ENCODE measurements at places on chromosomes 3 and 15.

DNA sequence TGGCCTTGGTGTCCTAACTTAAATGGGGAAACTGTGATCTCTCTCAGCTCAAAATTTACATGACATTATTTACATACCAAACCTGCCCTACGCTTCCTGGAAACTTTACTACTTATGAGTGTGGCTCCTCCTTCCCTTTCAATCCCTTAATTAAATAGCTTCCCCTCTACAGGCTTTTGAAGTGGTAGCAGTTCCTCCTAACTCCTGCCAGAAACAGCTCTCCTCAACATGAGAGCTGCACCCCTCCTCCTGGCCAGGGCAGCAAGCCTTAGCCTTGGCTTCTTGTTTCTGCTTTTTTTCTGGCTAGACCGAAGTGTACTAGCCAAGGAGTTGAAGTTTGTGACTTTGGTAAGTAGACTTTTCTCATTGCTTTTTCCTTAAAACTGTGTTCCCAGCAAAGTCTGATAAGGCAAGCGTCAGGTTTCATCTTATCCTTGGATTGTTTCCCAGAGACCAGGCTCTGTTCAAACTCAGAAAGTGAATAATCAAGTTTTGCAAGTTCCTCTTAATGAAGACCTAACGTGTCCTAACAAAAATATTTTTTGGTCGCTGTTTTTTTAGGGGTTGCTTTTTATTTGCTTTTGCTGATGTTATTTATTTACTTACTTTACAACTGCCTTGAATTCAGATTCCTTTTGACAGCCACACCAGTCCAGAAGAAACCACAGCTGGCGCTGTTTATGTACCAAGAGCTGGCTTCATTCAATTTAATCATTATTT is at the start of gene ACP3:
TSS of gene ACP3 (plus strand) at position 179 of the 720 bp plus-strand sequence. CDS start at position 229, 50 bp downstream.
- peak; percentile 42 for DNase-seq

GRCh38 chr3:114110439-114110838 is 53.9 kb downstream of the QTRT2 start:
- DNase-seq, result no peak

DNA sequence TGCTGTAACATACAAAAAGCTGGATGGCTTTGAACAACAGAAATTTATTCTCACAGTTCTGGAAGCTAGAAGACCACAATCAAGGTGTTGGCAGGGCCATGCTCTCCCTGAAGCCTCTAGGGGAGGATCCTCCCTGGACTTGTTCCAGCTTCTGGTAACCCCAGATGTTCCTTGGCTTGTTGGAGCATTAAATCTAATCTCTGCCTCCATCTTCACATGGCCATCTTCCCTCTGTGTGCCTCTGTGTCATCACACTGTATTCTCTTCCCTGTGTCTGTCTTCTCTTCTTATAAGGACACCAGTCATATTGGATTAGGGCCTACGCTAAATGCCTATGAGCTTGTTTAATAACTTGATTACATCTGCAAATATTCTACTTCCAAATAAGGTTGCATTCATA is 109.5 kb downstream of the STAG1 start:
- DNase-seq, result no peak

- DNase-seq, result no peak
Observed at GRCh38 chr3:36700537-36701248, 63.7 kb downstream of the DCLK3 start.

DNA sequence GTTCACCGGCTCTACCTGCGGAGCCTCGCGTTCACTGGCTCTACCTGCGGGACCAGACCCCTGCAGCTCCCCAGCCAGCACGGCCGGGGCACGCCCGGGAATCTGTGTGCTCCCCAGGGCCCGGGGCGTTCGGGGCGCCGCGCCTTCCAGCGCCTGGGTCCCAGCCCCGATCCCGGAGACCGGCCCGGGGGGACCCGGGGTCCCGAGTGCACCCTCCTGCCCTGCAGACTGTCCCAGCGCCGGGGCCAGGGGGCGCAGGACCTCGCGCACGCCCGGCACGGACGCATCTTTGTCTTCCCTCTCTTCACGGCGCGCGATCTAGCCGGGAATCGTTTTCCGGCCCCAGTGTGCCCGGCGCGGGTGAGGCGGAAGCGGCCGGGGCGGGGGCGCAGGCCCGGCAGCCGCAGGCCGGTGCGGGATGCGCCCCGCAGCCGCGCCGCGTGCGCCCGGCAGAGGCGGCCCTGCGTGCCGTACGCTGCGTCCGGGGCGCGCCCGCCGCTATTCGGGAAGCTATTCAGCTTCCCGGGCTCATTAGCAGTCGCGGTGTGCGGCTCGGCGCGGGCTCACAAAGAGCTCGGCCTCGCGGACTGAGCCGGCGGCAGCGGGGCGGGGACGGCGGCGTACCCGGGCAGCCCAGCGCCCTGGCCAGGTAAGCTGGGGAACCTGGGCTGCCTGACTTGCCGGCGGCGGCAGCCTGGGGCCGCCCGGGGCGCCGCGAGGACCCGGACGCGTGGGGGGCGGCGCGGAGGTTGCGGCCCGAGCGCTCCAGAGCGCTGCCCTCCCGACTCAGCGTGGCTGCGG is at the start of gene APBA2:
TSS of gene APBA2 (plus strand) at position 345 of the 801 bp plus-strand sequence. CDS start 167,911 bp downstream, outside the sequence.
- peak; percentile 11 for DNase-seq

GRCh38 chr3:30984855-30985749 is 90.6 kb upstream of the GADL1 start:
- peak; percentile 10 for DNase-seq

- DNase-seq, result no peak
Observed at GRCh38 chr3:136194409-136195257, 1.5 kb downstream of the MSL2 start.

GRCh38 chr3:180062771-180063170 is 26.0 kb upstream of the PEX5L start:
- no peak for DNase-seq

- no peak for DNase-seq
Observed at GRCh38 chr3:130465521-130465920, 51.5 kb upstream of the COL6A6 start.

DNA sequence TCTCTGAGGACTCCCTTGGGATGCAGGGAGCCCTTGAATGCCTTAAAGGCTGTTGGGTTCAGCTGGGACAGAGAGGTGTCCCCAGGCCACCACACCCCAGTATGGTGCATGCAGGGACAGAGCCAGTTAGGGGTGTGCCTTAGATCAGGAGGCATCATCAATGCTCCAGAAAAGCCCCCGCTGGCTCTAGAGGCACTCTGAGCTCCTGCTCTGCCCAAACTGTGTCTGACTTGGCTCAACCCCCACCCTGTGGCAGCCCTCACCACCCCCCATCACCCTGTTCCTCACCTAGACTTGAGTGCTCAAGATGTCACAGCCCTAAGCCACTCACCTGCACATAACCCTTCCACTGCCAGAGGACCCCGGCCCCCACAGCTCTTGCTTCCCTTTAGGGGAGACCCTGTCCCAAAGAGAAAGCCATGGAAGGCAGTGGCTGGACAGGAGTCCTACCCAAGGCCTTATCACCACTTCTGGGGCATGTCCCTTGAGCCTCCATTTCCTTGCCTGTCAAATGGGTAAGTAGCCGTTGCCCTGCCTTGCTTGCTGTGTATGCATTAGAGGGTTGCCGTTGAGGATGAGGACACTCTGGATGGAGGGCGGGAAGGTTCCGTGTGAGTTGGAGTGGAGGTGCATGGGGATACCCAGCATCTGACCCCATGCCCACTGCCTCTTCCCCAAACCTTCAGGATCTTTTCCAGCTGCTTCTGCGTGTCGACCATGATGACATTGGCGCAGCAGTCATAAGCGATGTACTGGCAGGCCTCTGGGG is 41.4 kb downstream of the ACSBG1 start:
- DNase-seq, result no peak

DNA sequence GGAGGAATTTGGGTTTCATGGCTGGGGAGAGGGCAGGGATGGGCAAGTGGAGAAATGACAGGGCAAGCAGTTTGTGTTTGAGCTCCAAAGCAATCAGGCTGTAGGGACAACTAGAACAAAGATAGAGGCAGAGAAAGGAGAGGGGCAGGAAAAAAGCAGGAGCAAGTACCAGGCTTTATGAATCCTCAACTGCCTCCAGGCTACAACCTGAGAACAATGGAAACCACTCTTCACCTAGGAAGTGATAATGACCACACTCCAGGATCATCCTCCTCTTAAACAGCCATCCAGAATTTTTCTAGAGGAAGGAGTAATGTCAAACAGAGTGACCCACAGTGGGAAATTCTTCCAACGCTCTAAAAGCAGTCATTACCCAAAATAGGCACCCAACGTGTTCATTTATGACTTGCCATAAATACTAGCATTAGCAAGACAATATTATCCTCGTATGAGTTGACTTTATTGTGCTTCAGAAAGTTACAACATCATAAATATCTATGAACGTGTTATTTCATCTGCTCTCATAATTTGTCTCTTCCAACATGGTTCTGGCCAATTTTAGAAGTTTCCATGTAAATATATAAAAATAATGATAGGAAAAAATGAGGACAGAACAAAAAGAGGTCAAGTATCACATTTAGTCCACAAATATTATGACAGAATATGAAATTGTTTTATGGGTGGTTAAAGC is 50.5 kb downstream of the TNFAIP8L3 start:
- DNase-seq, result no peak

DNA sequence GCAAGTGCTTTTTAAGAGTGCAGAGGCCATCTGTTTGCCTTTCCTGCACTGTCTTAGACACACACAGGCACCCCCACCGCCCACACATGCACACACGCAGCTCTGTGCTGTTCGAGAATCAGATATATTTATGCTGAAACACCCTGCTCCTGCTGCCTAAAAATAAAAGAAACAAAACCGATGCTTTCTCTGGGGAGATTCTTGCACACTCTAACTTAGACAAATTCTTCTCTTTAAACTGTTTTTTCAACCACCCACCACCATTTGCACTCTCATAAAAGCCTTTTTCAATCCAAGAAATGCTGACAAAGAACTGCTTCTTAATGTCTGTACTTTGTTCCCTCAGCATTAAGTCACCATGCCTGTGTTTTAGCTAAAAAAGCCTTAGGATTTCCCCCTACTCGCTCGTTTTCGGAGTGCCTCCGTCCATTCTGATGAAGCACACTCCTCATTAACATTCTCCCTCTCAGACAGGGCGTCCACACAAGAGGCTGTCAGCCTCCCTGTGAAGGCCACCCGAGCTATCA is 26.2 kb downstream of the SLC12A8 start:
- no peak for DNase-seq

GRCh38 chr3:172517859-172518466 is 5.3 kb downstream of the TNFSF10 start:
- peak; percentile 34 for DNase-seq

DNA sequence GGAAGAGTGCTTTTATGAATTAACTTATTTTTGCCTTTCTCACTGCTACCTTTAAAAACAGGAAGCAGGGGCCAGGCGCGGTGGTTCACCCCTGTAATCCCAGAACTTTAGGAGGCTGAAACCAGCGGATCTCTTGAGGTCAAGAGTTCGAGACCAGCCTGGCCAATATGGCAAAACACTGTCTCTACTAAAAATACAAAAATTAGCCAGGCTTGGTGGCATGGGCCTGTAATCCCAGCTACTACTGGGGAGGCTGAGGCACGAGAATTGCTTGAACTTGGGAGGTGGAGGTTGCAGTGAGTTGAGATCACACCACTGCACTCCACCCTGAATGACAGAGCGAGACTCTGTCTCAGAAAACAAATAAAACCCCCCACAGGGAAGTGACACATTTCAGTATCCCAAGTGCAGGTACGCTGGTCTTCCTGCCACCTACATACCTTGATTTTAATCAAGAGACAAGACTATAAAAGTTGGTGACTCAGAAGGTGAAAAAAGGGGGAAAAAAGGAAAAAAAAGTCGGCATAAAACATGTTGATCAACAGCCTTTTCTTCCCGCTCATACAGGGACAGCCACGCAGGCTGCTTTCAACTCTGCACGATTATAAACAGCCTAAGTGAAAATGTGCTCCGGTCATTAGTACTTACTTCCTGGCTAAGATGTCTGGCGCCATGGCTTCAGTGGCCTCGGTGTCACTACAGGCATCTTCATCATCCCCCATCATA is 18.8 kb downstream of the PPP1R2 start:
- DNase-seq, result no peak

GRCh38 chr3:14216257-14217048 is 37.8 kb downstream of the LSM3 start:
- no peak for DNase-seq

DNA sequence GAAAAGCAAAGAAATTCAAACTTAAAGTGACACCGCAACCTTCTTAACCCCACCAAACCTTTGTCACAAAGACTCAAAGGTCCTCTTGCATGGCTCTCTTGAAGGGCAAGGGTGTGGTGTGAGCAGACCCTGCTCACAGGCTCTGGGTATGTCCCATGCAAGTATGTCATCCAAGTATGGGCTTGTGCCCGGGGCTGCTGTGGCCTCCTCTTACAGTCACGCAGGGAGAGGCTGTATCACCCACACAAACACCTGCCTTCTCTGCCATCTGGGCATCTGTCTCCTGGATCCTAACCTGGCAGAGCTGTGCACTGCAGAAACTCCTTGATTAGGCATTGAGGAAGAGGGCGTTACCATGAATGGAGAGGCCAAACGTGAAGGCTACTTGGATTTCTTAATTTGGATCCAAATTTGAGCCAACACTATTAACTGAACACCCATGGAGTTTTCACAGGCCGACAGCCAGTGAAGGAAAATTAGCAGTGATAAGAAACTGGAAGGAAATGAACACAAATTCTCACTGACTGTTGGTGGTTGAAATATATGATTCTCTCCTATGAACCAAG is 146.6 kb downstream of the DUT start:
- DNase-seq, result no peak

GRCh38 chr15:62732078-62732477 is 310.5 kb upstream of the TPM1 start:
- DNase-seq, result no peak

- no peak for DNase-seq
Observed at GRCh38 chr3:37772773-37773354, 88.8 kb upstream of the CTDSPL start.

DNA sequence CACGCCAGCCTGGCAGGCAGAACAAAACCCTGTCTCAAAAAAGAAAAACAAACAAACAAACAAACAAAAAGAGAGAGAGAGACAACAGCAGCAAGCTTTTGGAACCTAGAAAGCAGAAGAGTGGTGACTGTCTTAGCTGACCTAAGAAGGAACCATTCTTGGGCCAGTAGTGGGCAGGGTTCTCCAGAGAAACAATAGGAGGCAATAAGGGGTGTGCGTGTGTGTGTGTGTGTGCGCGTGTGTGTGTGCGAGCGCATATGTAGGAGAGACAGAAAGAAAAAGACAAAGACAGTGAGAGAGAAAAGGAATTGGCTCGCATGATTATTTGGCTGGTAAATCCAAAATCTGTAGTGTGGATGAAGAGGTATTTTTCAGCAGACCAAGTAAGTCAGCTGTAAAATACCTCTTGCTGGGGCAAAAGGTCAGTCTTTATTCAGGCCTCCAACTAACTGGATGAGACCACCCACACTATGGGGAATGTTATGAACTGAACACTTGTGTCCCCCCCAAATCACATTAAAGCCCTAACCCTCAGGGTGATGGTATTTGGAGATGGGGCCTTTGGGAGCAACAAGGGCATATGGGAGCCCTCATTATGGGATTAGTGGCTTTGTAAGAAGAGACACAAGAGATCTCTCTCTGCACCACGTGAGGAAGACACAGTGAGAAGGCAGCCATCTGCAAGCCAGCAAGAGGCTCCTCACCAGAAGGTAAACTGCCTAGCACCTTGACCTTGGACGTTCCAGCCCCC is 15.1 kb upstream of the BLM start:
- no peak for DNase-seq

GRCh38 chr3:156655819-156656550 is 18.4 kb upstream of the TIPARP start:
- DNase-seq, result no peak

GRCh38 chr3:135020181-135020580 is 225.1 kb downstream of the EPHB1 start:
- DNase-seq, result no peak

GRCh38 chr15:100733101-100733842 is 130.9 kb downstream of the ASB7 start:
- DNase-seq, result no peak

GRCh38 chr3:8914491-8914890 is 48.8 kb downstream of the RAD18 start:
- DNase-seq, result no peak

Data from fibroblast of skin of left biceps (primary cell).